ENCODE measurements at places on chromosomes 7 and 10.
A peak's percentile ranks its signal among the peaks of the same experiment; 100 is the strongest.

DNA sequence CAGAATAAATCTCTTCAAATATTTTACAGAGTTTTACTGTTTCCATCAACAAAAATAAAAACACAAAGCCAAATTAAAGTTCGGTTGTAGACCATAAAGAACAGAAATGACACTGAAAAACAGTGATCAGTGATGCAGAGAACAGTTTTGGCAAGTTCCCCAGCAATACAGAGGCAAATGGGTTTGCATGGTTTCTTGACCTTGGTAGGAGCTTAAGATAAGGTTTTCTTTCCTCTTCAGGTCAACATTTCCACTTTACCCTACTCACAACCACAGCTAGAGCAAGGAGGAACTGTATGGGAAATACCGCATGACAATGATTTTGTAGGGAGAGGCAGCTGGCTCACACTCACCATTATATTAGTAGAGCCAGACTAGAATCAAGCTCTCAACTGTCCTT, 199.5 kb downstream of the SH2D4B start:
- DNase-seq = peak; percentile 77

- no peak for DNase-seq
These were observed 880 bp downstream of the HOXA5 start for GRCh38 chr7:27142580-27143022.

GRCh38 chr10:26571655-26572054, 125.8 kb upstream of the PDSS1 start:
- DNase-seq = no peak

DNA sequence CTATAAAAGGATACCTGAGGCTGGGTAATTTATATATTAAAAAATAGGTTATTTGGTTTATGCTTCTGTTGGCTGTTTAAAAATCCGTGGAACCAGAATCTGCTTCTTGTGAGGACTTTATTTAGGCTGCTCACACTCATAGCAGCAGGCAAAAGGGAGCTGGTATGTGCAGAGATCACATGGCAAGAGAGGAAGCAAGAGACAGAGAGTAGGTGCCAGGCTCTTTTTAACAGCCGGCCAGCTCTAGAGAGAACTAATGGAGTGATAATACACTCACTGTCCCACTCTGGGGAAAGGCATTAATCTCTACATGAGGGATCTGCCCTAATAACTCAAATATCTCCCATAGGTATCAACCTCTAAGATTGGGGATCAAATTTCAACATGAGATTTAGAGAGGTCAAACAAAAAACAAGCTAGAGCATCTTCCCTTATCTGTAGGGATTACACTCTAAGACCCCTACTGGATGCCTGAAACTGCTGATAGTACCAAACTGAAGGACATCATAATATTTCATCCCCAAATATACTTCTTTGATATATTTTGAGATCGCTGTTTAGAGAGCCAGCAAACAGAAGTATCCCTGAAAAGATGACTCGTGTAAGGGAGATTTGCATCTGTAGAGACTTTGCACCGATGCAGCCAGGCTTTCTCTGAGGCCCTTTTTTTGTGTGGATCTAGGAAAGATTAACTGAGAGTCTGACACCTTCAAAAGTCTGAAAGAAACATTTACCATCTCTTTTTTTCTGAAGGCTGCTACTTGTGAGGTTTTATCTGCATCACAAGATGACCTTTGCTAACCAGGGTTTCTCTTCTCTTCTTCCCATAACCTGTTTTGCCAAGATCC, 717.0 kb upstream of the MBL2 start:
- no peak for DNase-seq

DNA sequence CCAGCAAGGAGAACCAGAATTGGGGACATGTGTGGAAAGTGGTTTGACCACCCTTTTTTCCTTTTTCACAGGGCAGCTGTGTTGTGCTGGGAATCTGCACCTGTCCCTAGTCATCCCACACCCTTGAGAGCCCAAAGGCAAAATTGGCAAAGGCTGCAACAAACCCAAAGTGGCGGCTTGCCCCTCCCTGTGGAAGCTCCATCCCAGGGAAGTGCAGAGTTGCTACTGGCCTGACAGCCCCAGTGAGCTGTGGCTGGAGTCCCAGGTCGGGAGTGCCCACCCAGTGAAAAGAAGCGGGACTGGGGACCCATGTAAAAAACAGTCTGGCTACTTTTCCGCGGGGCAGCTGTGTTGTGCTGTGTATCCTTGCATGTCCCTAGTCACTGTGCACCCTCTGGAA, 109.1 kb upstream of the GRM3 start:
- no peak for DNase-seq

DNA sequence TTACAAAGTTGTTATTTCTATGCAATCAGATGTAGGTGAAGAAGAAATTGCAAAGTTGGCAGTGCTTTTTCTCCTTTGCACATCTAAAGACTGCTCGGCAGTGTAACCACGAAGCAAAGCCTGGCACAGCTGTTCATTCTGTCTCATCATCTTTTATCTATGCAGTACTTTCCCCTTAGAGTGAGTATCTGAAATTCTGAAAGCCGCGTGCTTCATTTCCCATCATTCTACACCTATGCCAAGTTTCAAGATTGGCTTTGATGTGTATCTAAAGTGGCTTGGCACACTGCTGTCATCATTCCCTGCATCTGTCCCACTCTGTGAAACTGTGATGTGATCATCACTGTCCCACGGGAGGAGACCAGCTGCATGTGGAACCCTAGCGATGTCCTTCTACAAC, 15.2 kb downstream of the SOSTDC1 start:
- DNase-seq = no peak

DNA sequence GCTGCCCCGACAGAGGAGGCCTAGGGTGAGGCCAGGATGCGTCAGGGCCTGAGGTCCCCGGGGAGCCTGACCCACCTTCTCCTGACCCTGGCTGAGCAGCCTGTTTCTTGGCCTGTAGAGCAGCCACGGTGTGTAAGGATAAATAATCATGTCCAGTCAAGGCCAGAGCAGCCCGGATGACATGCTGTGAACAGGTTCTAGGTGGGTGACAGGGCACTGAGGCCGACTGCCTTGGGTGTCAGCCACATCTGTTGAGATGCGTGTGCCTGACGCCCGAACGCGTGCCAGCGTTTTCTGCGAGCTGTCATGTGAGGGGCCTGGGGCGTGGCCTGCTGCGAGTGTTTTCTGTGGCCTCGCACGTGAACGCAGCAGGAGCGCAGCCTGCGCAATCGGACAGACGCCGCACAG, 118.3 kb downstream of the FAM53B start:
- DNase-seq = no peak

DNA sequence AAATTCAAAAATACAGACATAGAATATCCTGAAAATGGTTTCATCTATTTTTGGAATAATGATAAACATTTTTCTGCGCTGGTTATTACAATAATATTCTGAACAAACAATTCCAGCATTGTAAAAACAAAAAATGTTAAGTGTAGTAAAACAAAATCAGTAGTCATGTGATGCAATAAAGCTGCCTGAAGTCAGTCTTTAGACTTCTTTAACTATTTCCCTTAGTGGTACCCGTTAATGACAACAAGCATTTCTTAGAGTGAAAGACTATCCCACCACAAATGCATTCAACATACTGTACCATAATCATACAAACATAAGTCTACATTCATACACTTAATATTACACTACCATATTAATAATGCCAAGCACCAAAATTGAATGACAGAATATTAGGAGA, 1.6 kb downstream of the SKAP2 start:
- DNase-seq = no peak

- DNase-seq = no peak
These were observed 70.7 kb downstream of the PROSER2 start for GRCh38 chr10:11893749-11894278.
